ENCODE measurements at places on chromosomes 12 and 14.
A peak's percentile ranks its signal among the peaks of the same experiment; 100 is the strongest.

DNA sequence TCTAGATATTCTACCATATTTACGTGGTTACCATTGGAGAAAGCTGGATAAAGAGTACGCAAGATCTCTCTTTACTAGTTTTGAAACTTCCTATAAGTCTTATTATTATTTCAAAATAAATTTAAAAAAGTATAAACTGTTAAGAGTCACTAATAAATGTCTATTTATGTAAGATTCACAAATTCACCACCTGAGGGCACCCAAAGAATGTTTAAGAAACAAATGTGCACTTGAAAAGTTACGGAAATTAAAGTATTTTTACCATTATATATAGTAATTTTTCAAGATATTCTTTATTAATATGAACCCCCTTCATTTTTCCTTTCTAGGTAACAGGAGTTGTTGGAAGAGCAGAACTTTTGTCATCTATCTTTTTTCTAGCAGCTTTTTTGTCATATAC, 11.9 kb downstream of the TMTC3 start:
- no peak for DNase-seq

DNA sequence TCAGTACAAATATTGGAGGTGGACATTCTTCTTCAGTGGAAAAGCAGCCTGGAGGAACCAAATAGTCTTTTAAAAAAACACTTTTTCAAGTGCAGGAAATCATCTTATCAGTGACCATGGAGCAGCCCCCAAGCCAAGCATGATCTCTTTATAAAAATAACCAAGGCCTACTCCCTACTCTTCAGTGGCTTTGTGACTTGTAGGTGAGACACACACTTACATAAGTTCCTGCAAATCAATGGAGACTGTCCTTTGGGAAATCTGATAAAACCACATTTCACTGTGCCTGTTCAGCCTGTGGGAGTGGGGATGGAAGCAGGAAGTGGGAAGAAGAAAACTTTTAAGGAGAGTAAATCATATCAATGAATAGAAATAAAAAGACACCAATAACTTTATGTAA, 56.3 kb downstream of the MBIP start:
- no peak for DNase-seq

GRCh38 chr14:93160353-93160801, 24.3 kb downstream of the MOAP1 start:
- no peak for DNase-seq

DNA sequence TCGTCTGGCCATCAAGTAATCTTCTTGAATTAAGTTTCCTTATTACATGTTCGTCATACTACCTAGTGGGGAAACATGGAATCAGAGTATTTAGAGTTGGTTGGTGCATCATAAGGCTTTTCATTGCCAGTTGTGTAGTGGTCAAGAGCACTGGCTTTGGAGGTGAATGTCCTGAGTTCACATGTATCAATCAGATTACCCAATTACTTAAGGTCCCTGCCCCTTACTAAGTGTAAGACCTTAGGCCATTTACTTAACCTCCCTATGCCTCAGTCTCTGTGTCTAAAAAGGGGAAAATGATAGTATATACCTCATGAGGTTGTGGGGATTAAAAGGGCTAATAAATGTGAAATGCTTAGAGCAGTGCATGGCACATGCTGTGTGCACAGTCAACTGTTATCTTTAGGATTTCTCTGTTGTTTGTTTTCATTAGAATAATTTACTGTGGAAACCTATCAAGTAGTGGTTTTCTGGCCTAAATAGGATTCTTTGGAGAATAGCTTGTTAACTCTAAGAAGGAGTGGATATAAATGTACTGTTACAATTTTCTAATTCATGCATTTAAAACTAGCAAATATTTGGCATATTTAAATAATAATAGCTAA, 27.0 kb downstream of the MSRB3 start:
- no peak for DNase-seq

- peak; percentile 77 for DNase-seq
Measured at GRCh38 chr14:68663385-68664076, 129.3 kb downstream of the ZFP36L1 start.

- no peak for DNase-seq
Measured at GRCh38 chr12:21599143-21599999, 5.3 kb downstream of the GYS2 start.

DNA sequence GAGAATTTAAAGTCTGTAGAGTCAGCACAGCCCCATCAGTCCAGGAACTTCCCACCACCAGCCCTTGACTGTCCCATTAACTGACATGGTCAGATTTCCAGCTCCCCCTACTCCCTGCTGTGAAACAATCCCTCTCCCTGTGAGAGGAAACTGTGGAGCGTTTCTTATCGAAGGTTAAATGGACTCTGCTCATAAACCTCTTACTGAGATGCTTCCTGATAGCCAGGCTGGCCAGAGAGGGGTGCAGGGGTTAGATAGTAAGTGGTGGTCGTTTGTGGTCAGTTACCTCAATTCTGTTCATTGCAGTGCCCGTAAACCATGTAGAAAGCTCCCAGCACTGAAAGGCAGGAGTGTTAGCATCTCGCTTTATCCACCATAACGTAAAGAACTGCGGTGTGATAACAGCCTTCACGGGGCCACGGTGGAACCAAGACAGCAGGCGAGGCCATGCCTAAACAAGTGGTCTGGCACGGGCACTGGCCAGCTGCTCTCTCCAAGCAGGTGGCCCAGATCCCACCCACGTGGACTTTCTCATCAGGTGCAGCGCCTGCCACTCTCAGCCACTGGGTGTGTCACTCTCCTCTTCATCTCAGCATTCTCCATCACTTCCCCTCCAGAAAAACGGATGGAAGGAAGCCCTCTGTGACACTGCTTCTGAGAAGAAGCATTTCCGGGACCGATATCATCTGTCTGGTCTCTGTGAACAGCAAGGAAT, 102.2 kb downstream of the FBXL14 start:
- no peak for DNase-seq

DNA sequence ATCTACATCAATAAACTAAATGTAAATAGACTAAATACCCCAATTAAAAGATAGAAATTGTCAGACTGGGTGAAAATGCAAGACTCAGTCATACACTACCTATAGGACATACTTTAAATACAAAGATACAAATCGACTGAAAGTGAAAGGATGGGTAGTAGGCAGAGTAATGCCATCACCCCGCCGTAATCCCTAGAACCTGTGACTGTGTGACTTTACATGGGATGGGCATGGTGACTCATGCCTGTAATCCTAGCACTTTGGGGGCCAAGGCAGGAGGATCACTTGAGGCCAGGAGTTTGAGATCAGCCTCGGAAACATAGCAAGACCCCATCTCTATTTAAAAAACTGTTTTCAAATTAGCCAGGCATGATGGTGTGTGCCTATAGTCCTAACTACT, 2.6 kb upstream of the EVL start:
- DNase-seq, result peak; percentile 82

DNA sequence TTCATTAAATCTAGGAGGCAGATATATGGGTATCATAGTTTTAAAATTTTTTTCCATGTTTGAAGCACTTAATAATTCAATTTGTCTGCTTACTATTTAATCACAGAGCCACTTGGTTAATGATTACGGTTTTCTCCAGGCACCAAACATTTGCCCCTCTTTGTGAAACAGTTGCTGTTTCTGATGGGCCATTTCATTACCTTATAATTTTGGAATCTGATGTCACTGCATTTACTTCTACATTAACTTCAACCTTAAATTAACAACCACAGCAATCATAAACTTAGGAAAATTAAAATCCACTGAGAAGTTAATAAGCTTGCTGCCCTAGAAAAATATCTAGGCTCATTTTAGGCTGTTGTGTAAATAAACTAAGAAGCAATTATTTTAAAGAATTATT, 17.0 kb downstream of the TMCC3 start:
- DNase-seq, result no peak

DNA sequence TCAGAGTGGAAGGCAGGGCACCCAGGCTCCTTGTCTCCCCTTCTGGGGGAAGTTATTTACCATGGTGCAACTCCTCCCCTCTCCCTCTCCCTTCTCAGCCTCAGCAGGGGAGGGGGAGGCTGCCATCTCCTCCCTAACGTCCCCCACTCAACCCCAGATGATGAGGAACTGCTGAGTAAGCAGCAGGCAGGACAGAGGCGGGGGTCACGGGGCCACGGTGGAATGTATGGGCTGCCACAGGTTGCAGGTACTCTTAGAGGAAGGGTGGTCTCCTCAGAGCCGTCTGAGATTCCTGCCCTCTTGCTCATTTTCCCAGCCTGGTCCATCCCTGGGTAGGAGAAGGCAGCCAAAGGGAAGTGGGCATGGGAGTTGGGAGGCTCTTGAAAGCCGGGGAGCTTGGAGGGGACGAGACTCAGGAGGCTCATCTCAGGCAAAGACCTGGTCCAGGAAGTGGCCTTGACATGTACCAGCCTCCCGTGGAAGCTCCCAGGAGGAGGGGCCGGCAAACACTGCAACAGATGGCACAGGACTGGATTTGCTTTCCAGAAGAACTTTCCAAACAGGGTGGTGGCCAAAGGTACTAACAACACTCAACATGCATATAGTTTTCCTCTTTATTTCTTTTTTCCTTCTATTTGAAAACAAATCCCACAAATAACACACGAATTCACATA, 19.0 kb downstream of the RIN3 start:
- DNase-seq, result no peak

DNA sequence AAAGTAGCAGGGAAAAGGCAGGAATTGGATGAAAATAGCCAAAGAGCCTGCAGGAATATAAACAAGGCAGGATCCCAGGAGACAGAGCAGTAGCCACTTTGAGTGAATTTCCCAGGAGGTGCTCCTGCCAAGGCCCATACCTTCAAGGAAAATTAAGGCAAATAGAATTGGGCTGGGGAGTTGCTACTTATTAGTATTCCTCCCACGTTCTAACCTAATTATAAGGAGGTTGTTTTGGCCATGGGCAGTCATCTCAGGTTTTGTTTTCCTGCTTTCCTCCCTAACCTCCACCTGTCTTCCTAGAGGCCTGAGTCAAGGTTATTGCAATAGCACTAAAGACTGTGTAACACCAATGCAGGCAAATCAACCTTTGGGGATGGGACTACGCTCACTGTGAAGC, 73.1 kb downstream of the DAD1 start:
- DNase-seq, result no peak

DNA sequence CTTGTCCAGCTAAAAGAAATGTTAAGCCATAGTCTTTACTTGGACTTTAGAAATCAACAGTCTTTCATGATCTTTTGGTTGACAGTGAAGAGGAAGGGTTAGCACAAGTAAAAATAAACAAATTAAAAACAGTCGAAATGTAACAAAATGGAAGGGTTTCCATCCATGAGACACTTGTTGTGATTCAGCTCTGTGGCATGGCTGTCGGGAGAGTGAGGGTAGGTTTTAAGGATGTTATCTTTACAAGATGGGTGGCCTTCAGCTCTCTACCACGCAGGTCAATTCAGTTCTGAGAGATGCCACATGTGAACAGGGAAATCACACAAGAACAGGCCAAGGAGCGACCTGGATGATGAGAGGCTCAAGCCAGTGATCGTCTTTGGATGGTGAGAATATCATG, 180.2 kb downstream of the PPM1H start:
- no peak for DNase-seq

DNA sequence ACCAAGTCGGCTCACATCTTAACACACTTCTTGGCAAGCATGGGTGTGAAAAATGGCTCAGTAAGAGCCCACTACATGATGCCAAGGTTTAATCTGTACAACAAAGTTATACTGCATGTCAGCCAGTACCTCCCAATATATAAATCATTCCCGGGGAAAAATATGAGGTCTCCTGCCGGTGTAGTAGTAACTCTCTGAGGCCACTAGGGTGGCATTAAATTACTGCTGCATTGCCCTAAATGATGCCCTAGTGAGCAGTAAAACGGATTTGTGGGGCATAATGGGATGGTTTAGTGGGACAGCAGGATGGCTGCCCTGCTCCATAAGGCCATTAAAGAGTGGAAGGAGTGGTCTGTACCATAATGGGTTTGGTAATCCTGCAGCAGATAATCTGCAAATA, 267.7 kb downstream of the MED13L start:
- no peak for DNase-seq

- no peak for DNase-seq
Measured at GRCh38 chr14:75279763-75280290, 1.2 kb downstream of the FOS start.

Measured in activated CD4-positive, alpha-beta T cell treated with anti-CD3 and anti-CD28 coated beads, Interleukin-2, amount 10 ng/mL, durations not matched to agents 24 days and 14 days (primary cell).